ENCODE measurements at places on chromosomes 1 and 21.

- DNase-seq: no peak
Observed at GRCh38 chr1:109357616-109358015, 40.1 kb downstream of the SORT1 start.

- peak; percentile 59 for DNase-seq
Observed at GRCh38 chr1:8423692-8424538, 106.0 kb downstream of the SLC45A1 start.

DNA sequence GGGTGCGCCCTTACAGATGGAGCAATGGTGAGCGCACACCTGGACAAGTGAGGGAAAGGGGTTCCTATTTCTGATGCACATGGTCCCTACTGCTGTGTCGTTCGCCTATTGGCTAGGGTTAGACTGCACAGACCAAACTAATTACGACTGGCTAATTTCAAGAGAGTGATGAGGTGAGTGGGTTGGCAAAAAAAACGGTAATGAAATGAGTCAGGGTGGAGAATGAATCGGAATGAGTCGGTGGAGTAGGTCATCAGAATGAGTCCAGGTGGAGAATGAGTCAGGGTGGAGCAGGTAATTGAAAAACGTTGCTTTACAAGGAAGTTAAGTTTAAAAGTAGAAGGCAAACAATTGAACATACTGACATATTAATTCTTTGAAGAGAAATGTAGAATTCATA is 79.8 kb downstream of the WDR4 start:
- no peak for DNase-seq

GRCh38 chr1:51549016-51549619 is 30.1 kb upstream of the EPS15 start:
- DNase-seq: peak; percentile 36

DNA sequence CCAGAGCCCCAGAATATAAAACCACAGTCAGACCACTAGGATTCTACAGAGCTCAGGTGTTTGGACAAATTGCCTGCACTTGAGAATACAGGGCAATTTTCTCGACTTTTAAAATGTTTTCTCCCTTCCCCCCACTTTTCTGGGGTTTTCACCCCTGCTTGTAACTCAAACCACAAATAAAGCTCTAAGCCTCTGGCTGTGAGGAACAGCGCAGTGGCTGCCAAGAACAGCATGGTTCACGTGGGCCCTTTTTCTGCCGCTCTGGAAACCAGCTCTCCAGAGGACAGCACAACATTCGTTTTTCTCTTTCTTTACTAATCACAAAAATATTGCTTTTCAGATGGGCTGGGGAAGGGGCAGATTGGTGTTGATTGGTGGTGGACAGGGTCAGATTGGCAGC is 102.2 kb upstream of the JUN start:
- DNase-seq: peak; percentile 34

DNA sequence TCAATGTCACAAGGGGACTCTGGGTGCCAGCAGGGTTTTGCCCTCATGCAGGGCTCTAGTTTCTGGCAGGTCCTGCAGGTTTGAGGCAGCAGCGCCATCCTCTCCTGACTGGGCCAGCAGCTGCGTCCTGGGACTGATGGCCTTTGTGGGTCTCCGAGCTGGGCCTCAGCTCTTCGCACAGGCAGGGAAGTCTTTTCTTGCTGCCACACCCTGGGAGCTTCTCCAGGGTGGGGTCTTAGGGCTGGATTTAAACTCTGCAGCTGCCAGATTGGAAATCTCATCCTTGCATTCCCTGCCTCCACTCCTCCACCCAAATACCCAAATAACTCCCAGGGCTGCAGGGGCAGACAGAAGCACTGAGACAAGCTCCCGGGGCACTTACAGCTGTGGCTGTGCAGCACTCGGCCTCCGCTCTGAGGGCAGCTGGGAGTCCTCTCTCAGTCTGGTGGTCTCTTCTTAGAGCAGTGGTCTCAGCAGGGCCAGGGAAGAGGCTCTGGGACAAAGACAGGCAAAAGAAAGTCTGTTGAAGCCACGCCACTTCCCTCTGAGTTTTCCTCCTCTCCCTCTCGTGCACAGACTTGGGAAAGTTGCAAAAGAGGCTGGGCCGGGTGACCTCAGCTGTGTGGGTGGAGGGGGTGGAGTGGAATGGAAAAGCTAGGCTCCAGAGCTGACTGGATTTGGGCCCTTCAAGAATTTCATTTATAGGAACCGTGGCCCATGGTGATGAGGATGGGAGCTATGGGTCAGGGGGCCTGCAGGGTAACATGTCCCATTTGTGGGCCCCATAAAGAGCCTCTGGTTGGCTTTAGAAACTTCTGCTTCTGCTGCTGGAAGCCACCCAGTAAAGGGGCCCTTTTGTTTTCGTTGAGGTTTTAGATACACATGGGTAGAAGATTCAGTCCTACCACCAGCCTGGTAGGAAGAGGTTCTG is at the start of gene RAB7B:
TSS of gene RAB7B (minus strand) at position 525 of the 931 bp plus-strand sequence. CDS start 9,260 bp downstream, outside the sequence.
- DNase-seq: peak; percentile 74

- DNase-seq: peak; percentile 75
Observed at GRCh38 chr1:118989878-118990378, 1.8 kb upstream of the TBX15 start.

DNA sequence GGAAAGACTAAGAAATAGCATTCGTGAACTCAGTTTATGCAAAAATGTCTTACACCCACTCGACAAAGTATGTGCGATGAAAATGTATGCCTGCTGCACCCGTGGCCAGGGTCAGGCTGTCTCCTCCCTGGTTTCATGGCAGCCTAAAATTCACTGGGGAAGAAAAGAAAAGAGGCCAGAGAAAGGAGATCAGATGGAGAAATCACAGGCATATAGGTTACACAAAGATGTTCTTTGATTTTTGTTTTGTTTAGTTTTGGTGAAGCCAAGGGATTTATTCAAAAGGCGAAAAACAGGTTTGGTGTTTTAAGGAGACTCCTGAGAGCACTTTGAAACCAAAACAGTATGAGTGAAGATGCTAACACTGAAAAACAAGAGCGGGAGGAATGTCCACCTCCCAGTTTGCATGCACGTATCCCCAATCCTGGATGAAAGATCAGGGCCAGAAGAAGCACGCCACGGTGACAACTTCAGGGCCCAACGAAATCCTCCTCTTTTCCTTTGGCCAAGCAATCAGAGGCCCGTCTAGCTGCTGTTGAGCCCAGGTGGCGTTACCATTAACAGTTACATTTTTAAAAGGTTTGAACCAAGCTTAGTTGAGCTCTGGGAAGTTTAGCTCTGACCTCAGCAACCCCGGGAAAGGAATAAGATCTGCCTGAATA is 992 bp upstream of the SSX2IP start:
- DNase-seq: no peak

- DNase-seq: no peak
Observed at GRCh38 chr1:61687901-61688300, 37.0 kb downstream of the TM2D1 start.

GRCh38 chr1:51518586-51519047 is 449 bp downstream of the EPS15 start:
- peak; percentile 26 for DNase-seq

DNA sequence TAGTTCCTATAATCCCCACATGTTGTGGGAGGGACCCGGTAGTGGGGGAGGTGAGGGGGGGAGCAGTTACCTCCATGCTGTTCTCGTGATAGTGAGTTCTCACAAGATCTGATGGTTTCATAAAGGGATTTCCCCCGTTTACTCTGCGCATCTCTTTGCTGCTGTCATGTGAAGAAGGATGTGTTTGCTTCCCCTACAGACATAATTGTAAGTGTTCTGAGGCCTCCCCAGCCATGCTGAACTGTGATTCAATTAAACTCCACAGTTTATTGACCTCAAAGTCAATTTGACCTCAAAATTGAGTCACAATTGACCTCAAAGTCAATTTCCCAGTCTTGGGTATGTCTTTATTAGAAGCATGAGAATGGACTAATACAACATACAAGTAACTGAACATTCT is 19.7 kb downstream of the DPH5 start:
- no peak for DNase-seq

DNA sequence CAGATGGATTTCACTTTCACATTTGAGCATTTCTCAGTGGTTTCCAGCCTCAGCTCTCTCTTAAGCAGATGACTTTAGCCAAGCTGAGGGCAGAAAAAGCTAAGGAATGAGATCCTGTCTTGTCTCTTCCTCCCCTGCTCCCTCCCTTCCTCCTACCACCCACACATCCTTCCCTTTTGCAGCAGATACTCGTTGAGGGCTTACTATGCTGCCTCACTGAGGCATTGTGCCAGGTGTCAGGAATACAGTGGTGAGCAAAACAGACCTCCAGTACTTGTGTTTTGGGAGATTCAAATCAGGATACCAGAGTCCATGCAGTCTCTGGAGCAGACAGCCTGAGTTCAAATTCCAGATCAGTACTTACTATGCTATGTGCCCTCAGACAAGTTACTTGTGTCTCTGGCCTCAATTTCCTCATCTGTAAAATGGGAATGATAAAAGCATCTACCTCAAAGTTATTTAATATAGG is 43.2 kb downstream of the KIF26B start:
- peak; percentile 86 for DNase-seq

- peak; percentile 13 for DNase-seq
Observed at GRCh38 chr1:117605164-117605773, 579 bp upstream of the TENT5C start.

- peak; percentile 47 for DNase-seq
Observed at GRCh38 chr1:224733027-224733911, 117.2 kb downstream of the CNIH3 start.

DNA sequence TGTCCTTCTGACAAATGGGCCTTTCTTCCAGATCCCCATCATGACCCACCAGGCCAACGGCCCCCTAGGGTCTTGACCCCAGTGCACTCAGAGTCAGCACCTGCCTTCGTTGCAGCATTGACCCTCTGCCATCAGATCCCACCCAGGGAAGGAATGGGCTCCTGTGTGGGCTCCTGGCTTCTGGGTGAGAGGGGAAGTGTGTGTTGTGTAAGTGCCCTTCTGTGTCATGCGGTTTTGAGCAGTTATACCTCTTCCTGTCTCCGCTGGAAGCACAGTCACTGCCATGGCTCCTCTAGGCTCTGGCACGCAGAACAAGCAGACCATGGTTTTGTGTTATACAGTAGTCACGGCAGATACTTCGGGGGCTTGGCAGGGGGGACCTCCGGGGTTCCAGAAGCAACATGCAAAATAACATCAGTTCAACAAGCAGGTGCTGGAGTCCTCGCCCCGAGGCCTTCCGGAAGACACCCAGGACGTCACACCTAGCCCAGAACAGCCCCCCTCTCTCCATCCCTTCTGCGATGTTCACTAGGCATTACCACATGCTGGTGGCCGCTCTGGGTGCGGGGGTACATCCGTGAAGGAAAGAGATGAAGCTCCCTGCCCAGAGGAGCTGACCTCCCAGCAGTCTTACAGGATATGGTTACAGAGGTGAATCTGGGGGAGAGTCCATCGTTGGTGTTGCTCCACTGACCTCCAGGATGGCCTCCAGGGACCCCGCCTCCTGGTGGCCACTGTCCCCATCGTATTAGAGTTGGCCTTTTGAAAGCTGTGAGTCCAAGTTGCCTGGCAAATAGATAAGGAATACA is 17.4 kb upstream of the KCNAB2 start:
- peak; percentile 27 for DNase-seq

GRCh38 chr1:2238361-2239012 is 10.4 kb downstream of the SKI start:
- no peak for DNase-seq

- peak; percentile 48 for DNase-seq
Observed at GRCh38 chr1:198699167-198700015, 60.6 kb downstream of the PTPRC start.

DNA sequence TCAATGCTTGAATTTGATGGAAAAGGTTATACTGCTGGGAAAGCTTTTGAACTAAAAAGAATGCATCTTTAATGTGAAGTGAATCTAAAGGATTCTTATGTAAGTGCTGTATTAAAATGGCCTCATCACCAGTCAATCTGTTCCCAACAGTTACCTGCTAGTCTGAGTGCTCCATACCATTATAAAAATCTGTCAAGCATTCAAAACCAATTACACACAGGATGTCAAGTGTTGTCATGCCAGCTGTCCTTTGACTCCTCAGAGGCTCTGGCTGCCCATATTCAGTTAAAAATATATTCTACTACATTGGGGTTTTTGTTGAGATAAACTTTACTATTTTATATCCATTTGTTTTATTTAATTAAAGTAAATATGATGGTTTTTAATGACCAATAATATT is 1587.7 kb downstream of the AMY1C start:
- no peak for DNase-seq

DNA sequence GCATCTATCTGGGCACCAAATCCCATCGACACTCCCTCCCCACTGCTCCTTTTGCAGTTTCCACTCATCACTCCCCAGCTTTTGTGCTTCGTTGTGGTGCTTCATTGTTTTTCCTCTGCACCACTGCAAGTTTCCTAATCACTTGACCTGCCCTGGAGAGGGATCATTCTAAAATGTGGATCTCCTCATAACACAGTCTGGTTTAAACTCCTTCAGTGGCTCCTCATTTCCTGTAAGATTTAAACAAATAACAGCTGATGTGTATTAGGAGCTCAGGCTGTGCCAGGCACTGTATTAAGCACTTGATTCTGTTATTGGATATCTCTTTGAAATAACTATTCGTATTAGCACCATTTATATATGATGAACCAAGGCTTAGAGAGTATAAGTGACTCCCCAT is 51.3 kb downstream of the MAP10 start:
- DNase-seq: no peak

DNA sequence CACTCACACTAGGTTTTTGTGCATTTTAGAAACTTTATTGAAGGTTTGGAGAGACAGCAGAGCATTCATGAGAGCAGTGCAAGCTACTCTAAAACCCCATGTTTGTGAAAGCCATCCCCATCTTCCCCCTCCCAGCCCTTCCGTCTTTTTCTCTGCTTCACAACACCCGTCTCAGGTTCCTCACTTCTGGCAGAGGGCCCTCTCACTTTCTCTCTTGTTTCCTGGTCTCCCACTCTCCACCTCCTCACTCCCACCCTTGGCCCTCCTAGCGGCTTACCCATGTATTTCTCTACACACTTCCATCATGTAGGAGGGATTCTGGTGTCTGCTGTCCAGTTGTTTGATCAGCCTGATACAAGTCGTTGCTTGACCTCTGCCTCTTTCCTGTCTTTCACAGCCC is 92.7 kb downstream of the LRRC8C start:
- no peak for DNase-seq

DNA sequence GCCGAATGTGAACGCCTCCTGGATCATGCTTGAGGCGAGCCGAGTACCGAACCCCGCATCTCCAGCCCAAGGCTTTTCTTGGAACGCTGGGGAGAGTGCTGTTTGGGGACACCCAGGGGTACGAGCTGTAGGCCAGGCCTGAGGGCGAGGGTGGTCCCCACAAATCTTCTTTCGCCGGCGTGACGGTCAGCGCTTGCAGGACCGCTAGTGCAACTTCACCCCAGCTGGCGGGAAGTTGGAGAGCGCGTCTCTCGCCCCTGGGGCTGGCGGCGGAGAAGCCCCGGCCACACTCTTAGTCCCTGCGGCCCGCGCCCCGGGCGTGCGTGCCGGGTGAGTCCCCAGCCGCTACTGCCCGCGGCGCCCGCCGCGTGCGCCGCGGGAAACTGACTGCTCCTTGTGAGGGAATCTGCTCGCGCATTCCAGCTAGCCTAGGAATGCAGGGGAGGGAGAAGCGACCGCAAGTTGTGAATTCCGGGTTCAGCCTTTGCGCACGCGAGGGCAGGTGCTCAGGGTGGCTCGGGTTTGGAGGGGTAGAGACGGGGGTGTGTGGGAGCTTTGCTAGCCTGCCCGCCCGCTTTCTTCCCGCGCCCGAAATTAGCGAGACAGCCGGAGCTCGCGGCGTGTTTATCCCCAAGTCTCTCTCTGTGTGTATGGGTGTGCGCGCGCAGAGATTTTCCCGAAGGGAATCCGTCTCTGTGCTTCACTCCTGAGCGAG is 884 bp downstream of the LHX4 start:
- peak; percentile 58 for DNase-seq

Data from cardiac fibroblast (primary cell).